ENCODE measurements at places on chromosomes 3 and 15.

DNA sequence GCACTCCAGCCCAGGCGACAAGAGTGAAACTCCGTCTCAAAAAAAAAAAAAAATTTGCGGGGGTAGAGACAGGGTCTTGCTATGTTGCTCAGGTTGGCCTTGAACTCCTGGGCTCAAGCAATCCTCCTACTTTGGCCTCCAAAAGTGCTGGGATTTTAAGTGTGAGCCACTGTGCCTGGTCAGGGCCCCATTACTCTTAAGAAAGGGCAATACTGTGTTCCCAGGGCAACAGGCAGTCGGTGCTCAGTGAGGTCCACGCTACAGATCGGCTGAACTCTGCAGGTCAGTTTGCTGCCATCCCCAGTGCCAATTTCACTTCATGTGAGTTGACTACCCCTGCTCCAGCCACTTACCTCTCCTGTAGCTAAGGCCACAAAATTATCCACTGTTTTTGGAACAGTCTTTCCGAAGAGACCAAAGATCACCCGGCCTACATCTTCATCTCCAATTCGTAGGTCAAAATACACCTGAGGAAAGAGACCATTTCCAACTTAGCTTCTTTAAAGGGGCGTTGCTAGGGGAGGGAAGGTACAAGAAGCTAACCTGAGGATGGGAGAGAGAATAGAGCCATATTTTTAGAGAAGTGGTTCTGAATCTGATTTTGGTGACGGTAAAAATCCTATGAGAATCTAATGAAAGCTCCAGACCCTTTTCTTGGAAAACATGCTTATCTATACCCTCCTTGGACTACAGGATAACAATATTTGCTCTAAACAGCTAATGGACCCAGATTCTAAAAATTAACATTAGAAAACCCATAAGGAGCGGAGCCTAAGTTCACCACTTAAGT lies 939 bp downstream of the PPIB start:
- DNase-seq, result no peak

DNA sequence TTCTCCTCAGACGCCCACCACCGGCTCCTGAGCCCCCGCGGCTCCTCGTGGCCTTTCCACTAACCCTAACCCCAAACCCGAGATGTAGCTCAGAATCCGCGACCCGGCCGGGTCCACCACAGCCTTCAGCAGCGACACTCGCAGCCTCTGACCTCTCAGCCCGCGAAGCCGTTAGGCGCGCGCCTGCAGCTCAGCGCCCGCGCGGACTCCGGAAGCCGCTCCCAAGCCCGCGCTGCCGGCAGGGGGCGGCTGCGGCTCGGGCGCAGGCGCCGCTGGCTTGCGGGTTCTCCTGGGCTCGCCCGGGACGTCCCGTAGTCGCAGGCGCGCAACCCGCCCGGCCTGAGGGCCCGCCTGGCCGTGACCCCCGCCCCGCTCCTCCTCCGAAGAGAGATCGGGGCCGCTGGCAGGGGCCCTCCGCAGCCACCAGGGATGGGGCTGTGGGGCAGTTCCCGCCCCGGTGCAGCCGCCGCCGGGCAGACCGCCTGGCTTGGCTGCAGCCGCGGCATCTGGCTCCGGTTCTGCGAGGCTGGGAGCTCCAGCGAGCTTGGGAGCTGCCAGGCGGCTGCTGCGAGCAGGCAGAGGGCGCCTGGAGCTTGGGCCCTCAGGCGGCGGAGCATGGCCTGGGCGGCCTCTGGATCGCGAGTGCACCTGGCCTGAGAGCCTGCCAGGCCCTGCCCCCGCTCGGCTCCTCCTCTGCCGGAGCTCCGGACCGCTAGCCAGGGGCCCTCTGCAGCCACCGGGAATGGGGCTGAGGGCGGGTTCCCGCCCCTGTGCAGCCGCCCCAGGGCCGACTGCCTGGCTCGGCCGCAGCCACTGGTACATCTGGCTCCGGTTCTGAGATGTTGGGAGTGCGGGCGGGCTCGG lies 120.7 kb downstream of the LMLN start:
- DNase-seq, result peak; percentile 90

GRCh38 chr3:119726909-119727308 lies 24.1 kb downstream of the CFAP91 start:
- no peak for DNase-seq

DNA sequence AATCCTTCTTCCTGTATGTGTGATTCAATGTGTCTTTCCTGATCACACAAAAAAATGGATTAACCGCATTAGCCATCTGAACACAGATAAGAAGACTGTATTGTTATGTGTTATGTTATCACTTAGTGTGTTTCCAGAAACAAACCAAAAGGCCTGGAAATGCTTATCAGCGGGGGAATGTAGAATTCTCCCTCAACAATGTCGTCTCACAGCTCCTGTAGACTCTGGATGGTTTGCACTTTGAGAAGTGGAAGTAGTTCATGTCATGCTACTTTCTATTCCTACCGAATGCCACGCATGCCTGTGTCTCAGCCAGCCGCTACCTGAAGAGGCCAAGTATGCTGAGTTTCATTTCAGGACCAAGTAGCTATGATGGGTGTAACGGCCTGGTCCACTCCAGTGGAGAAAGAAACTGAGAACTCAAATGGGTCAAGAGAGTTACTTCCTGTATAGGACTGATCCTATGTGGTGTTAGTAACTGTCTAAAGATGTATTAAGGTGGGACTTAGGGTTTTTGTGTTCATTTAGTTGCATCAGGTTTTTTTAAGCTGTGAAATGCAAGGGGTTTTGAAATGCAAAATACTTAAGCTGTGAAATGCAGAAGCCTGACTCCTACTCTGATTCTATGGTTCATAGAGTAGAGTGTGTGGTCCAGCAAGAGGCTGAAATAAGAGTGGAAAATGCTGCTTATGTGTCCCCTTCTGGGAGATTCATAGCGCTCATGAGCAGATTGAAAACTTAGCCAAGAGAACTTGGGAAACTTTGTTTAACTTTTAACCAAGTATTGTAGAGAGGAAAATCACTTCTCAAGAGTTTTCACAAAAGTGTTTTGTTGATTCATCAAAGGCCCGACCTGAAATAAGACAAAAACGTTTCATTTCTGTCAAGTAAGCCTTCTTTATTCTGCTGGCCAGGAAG lies 118.5 kb upstream of the LMOD3 start:
- no peak for DNase-seq

- DNase-seq, result no peak
These were observed 95.8 kb upstream of the KLF13 start for GRCh38 chr15:31230630-31231485.

GRCh38 chr3:13173186-13173585 lies 100.0 kb upstream of the IQSEC1 start:
- DNase-seq, result no peak

DNA sequence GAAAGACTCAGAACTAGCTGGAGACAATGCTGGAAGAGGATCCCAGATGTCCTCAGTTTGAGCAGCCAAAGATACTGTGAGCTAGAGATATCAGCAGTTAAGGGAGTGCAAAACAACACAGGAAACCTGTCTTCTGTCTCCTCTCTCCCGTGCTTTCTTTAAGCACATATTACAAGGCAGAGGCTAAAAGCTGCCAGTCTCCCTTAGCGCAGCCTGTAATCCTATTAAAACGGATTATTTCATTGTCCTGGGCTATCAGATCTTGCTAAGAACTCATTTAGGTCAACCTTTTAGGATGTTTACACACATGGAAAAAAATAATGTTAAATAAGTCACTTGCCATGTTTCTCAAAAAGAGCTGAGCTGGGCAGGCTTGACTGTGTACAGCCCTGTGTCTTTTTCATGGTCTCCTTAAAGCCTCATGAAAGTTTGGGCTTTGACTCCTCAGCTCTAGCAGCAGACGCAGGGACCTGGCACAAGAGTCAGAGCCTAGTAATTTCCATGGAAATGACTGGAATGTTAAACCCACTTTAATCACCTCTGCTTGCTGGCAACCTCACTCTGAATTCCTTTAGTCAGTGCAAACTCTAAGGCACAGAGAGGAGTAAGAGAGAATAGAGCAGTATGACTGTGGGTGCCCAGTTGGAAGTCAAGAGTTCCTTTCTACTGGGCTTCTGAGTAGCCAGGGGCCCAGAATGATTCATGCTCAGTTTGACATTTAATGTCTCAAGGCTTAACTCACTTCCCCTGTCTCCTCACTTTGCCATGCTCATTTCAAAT lies 491.9 kb downstream of the NTRK3 start:
- DNase-seq, result no peak

GRCh38 chr3:9397906-9398699 lies 688 bp downstream of the SETD5 start:
- DNase-seq, result peak; percentile 65

- no peak for DNase-seq
These were observed 192.9 kb upstream of the SLITRK3 start for GRCh38 chr3:165389064-165389463.

- no peak for DNase-seq
These were observed 21.5 kb downstream of the CNOT10 start for GRCh38 chr3:32706348-32707025.

DNA sequence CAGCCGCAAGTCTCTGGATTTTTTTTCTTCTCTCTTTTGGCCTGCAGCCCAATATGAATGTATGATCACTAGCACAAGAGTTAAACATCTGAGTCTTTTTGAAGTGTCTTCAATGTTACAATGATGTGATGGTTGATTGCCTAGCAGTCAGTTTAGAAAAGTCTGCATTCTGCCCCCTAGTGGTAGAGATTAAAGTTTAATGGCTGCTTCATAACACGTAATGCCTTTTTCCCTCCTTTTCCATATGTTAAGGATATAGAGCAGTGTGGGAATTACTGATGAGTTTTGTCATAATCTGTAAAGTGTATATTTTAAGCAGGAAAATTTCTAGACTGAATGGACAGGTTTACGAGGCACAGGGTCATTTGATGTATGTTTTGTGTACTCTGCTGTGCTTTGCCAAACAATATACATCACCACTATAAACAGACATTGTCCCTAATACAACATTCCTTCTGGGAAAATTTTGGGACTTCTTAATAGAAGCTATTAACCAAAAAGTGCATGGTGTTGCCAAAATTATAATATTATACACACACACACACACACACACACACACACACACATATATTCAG lies 1038.5 kb upstream of the NR2F2 start:
- no peak for DNase-seq

DNA sequence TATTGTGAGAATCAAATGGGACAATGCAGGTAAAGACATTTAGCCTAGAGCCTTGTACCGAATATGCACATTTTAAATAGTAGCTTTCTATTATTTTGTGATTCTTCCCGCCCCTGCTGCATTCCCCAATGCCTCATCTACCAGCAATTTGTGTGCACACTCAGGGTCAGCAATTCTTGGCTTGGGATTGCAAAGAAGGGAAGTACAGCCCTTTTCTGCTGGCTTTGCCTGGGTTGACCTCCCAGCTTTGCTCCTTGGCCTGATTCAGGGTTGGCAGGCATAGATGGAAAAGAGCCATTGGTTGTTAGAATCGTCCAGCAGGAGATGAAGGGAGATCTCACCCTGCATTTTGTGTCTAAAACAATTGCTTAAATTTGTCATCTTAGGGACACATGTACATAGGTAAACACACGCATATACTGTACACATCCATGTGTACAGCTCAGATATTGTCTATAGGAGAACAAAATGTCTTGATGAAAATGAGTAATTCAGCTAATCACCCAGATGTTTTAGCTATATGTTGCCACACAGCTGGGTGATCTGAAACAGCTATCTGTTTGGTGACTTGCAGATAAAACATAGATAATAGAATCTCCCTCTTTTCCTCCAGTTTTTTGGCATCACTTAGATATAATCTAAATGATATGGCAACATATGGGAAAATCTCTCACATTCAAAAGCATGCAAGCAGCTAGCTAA lies 340.9 kb upstream of the TBL1XR1 start:
- no peak for DNase-seq

DNA sequence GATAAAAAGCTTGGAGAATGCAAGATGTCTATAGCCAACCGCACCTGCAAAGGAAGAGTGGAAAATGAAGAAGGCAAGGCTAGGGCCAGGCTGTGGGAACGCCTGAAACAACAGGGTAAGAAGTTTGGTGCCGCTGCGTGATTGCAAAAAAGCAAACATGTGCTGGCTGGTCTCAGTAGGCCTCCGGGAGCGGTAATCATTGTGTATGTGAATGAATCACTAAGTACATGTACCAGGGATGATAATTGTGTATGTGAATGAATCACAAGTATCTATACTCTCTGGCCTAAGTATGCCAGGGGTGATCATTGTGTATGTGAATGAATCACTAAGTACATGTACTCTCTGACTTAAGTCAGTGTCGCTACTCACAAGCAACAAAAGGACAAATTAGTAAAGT lies 40.3 kb upstream of the PARL start:
- DNase-seq, result no peak

GRCh38 chr3:55728461-55729100 lies 241.5 kb upstream of the WNT5A start:
- DNase-seq, result no peak

DNA sequence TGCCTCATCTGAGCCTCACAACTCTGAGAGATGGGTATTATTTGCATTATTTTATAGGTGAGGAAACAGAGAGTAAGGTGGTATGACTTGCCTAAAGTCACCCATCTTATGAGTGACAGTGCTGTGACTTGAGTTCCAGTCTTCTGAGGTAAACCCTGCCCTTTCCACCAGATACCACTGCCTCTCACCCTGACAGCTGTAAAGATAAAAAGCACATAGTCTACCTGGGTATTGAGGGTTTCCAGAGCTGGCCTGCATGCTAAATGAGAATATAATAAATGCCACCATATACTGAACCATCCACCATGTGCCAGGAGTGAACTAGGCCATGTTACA lies 25.6 kb downstream of the RASGRP1 start:
- no peak for DNase-seq

DNA sequence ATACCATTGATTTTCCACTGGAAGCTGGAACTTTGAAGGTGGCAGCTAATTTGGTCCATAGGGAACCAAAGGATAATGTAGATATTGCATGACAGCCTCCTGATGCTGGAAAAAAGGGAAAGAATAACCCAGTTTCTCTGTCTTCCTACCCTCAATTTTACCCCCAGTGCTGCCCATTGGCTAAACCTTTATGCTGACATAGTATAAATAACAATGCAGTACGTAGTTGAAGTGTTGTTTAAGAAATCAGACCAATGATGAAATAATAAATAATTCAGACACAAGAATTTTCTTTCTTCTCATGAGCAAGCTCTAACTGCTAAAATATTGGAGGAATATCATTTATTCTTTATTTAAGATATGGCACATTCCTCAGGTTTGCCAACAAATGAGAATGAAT lies 843.4 kb downstream of the EPHA3 start:
- DNase-seq, result no peak

DNA sequence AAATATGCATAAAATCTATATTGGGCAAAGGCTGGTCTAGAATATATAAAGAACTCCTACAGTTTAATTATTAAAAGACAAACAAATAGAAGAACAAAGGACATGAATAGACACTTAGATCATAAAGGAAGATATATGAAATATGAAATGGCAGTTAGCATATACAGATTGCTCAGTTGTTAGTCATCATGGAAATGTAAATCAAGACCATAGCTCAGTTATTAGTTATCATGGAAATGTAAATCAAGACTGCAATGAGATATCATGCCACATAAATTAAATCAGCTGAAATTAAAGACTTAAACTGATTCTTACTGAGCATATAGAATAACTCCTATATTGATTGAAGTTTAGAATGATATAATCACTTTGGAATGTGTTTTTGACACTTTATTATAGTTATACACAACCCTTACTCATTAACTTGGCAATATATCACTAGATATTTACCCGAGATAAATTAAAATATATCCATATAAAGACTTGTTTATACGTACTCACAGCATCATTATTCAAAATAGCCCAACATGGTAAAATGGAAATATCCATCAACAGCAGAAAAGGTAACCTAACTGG lies 45.2 kb upstream of the GOLGA8B start:
- DNase-seq, result no peak
